Esophagus mucosa (tissue), 1 donor: ENCODE measurements at places on chromosomes 12 and 14. TPM values are rescaled to one million over a fixed set of nuclear protein-coding genes. Genes with fewer than 3 reads are reported as not detected.

The NACA gene
- 786 TPM for total RNA-seq

The CLEC14A gene
- total RNA-seq: 4.1 TPM

The SYCP3 gene
- 0.12 TPM for total RNA-seq

The CACNA2D4 gene
- 1.1 TPM for total RNA-seq

The CD69 gene
- total RNA-seq: 0.68 TPM

The TTC6 gene
- 1.3 TPM for total RNA-seq

The PLA2G1B gene
- not detected for total RNA-seq

The FOXA1 gene
- total RNA-seq: 14.6 TPM

The SELPLG gene
- 0.76 TPM for total RNA-seq

The KRT82 gene
- not detected for total RNA-seq

The GLIPR1L1 gene
- total RNA-seq: not detected

The CELA1 gene
- not detected for total RNA-seq

The CLEC4C gene
- not detected for total RNA-seq

The TOMM20L gene
- total RNA-seq: not detected

The FITM1 gene
- 0.60 TPM for total RNA-seq

The RHEBL1 gene
- 0.44 TPM for total RNA-seq
